ENCODE measurements at places on chromosomes 12 and 14. TPM values are rescaled to one million over a fixed set of nuclear protein-coding genes. Genes with fewer than 3 reads are reported as not detected.
A peak's percentile ranks its signal among the peaks of the same experiment; 100 is the strongest.

Gene PARP11
- 5.4 TPM for polyA plus RNA-seq

Gene NFYB
- 57.9 TPM for polyA plus RNA-seq

Gene NAP1L1
- polyA plus RNA-seq = 421 TPM

Gene MYL2
- not detected for polyA plus RNA-seq

Gene COX14
- polyA plus RNA-seq = 90.6 TPM

Gene GPR137C
- polyA plus RNA-seq = 0.97 TPM

Gene RIPK3
- polyA plus RNA-seq = 0.09 TPM

DNA sequence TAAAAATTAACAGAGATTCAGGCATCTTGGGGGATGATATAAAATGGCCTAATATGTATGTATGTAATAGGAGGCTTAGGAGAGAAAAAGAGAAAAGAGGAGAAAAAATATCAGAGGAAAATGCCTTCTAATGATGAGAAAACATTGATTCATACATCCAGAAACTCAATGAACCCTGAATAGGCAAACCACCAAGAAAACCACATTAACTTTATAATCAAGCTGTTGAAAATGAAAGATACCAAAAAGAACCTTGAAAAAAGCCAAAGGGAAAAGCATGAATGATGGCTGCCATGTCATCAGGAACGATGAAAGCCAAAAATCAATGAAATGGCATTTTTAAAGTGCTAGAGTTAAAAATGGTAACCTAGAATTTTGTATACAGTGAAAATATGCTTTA is 180.2 kb downstream of the EPS8 start:
- no peak for DNase-seq

- DNase-seq = no peak
Measured at GRCh38 chr12:113170926-113171325, 14.4 kb downstream of the DDX54 start.

- DNase-seq = no peak
Measured at GRCh38 chr12:132771126-132771838, 9.7 kb upstream of the ANKLE2 start.

- DNase-seq = no peak
Measured at GRCh38 chr12:48040354-48040753, 36.1 kb upstream of the COL2A1 start.

GRCh38 chr12:89103831-89104230 is 248.5 kb downstream of the DUSP6 start:
- DNase-seq = no peak

DNA sequence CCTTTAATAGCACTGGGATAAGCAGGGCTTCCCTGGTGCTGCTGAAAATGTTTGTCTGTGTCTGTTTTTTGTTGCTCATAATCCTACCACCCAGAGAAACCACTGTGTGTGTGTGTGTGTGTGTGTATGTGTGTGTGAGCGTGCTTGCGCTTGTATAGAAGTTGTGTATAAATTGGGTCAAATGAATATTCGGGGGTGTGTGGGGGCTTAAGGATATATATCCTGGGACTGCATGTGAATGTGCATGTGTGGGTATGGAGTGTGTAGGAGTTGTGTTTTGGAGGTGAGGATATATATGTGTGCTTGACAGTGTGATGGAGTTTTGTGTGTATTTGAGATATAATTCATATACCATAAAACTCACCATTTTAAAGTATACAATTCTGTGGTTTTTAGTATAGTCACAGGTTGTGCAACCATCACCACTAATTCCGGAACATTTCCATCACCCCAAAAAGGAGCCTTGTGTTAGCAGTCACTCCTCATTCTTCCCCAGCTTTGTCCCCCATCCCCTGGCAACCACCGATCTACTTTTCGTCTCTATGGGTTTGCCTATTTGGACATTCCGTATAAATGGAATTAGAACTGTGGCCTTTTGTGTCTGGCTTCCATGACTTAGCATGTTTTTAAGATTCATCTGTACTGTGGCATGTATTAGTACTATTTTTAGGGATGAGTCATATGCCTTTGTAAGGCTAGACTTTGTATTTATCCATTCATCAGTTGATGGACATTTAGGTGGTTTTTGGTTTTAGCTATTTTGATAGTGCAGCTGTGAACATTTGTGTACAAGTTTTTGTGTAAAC is 25.6 kb downstream of the TCTN1 start:
- peak; percentile 41 for DNase-seq

DNA sequence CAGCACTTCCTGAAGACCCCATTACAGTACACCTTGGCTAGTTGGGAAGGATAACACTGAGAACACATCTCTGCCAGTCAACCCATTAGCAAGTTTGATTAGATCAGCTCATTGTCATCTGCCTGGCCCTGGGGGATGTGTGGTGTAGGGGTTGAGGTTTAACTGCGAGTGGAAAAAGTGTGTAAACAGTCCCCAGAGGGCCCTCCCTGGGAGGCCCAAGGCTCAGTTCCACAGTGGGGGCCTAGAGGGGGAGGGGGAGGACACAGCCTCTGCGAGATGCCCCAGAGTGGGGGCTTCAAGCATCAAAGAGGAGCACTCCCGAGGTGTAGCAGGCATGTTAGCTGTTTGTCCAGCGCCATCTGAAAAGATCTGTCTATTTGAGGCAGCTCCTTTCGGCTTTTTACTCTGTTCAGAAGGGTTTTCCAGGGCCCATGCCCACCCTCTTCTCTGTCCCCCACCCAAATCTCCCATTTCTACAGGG is 344 bp downstream of the LPAR5 start:
- DNase-seq = no peak

DNA sequence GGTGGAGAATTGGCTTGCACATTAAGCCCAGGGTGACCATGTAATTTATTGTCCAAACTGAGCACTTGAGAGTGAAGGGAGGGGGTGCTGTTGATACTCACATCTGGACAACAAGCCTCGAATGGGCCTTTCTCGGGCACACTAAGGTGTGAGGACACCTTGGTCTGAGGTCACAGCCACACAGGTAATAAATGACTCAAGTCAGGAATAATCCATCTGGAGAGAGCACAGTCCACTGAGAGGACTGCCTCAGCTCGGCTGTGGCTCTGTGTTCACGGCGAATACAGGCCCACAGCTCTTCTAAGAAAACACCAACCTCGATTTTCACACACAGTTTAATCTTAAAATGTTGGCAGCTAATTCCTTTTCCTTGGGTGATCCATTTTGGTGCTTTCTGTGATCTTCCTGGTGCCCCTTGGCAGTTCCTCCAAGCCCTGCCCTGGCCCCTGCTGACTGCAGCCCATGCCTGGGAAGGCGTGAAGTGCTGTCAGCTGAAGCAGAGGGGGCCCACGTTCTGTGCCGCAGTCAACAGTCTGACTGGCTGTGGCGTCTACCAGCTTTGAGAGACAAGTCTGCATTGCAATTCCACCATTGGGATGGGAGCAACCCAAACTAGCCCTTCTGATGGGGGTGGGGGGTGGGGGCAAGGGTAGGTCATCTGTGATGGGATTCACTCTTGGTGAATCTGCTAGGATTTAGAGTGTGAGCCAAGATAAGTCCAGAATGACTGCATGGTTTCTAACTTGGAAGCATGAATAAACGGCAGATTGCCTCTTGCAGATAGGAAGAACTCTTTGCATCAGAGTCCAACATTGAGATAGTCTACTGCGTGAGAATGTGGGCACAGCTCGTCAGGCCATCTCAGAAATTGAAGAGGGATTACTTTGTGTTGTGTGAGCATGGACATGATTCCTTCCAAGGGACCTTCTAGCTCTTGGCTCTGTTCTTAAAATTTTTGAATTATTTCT is 42.8 kb downstream of the ZNF664 start:
- DNase-seq = no peak

DNA sequence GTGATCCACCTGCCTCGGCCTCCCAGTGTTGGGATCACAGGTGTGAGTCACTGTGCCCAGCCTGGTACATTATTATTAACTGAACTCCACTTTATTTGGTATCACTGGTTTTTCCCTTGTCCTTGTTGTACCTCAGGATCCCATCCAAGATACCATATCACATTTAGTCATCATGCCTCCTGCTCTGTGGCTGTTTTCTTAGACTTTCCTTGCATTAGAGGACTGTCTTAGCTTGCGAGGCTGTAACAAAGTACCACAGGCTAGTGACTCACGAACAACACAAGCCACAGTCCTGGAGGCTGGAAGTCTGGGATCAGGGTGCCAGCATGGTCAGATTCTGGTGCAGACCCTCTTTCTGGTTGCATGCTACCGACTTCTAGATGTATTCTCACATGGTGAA is 12.2 kb downstream of the KLC1 start:
- no peak for DNase-seq

- DNase-seq = no peak
Measured at GRCh38 chr12:114711689-114712152, 27.7 kb upstream of the TBX3 start.

GRCh38 chr12:7045913-7046312 is 14.6 kb upstream of the C1S start:
- no peak for DNase-seq
